ENCODE measurements at places on chromosomes 1 and 21. TPM values are rescaled to one million over a fixed set of nuclear protein-coding genes. Genes with fewer than 3 reads are reported as not detected.

Gene OR6N1
- not detected for total RNA-seq

DNA sequence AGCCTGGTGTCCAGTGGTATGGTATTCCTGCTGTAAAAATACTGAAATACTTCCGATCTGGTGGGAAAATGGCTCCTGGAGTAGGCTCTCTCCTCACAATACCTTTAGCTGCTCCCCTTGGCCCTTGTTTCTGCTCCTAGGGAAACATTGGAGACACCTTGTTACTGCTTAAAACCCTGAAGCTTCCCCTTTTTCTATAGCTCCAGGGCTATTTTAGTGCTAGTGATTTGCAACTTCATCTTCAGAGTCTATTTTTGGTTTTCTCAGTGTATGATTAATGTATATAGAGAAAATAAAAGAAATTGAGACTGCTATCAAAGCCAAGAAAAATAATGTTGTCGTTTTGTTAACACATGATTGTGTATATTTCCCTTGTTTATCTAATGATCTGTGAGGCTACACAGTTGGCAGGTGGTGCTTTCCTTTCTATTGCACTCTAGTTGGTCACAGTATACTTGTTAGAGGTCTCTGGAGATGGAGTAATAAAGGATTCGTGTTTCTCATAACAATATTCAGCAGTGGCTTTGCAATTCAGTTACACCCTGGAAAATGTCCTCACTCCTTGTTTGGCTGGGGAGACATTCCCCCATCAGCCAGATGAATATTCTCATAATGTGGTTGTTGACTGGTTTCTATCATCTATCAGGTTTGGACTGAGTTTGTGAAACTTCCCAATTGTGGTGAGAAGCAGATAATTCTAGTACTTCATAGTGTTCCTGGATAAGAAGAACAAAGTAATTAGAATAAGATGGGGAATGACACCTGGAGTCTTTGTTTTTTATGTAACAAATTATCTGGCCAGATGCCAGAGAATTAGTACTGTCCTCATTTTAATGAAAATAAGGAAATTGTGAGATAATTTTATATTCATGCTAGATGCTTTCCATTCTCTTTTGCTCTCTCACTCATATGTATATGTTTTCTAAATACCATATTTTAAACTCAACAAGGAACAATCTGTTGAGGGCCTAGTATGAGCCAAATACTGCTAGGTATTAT is 44.8 kb upstream of the CACYBP start:
- no peak for ATAC-seq

DNA sequence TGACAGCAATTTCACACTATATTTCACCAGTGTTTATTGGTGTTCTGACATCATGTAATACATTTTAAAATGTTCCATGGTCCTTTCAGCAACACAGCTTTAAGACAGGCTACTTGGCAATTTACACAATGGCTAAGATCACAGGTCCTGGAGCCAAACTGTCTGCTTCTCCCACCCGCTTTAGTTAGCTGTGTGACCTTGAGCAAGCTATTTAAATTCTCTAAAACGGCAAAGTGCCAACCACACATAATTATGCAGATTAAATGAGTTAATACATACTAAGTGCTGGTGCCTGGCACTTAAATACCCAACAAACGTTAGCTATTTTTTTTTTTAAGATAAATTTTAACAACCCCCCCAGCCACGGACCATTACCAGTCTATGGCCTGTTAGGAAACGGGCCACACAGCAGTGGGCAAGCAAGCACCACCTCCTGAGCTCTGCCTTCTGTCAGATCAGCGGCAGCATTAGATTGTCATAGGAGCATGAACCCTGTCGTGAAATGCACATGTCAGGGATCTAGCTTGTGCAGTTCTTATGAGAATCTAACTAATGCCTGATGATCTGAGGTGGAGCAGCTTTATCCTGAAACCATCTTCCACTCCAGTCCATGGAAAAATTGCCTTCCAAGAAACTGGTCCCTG is 26.9 kb downstream of the SOD1 start:
- no peak for ATAC-seq

GRCh38 chr1:47754221-47754620 is 243.0 kb downstream of the TRABD2B start:
- ATAC-seq: no peak

- ATAC-seq: no peak
Measured at GRCh38 chr1:1623631-1624442, 8.1 kb upstream of the MMP23B start.

- ATAC-seq: no peak
Measured at GRCh38 chr1:181126871-181127587, 38.5 kb downstream of the IER5 start.

DNA sequence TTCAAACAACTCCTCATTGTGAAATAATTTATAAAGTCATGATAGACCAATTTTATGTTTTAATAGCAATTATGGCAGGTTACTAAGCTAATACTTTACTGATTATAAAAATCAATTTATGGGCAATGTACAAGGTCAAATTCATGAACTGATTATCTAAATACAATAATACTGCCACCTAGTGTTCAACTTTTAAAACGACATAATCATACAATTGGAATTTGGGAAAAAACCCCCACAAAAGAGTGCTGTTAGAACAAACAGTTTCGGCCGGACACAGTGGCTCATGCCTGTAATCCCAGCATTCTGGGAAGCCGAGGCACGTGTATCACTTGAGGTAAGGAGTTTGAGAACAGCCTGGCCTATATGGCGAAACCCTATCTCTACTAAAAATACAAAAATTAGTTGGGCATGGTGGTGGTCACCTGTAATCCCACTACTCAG is 14.0 kb downstream of the GTF2B start:
- ATAC-seq: no peak

- no peak for ATAC-seq
Measured at GRCh38 chr1:211521102-211521815, 29.3 kb upstream of the RD3 start.

Gene NBPF10
- total RNA-seq: 3.4 TPM

DNA sequence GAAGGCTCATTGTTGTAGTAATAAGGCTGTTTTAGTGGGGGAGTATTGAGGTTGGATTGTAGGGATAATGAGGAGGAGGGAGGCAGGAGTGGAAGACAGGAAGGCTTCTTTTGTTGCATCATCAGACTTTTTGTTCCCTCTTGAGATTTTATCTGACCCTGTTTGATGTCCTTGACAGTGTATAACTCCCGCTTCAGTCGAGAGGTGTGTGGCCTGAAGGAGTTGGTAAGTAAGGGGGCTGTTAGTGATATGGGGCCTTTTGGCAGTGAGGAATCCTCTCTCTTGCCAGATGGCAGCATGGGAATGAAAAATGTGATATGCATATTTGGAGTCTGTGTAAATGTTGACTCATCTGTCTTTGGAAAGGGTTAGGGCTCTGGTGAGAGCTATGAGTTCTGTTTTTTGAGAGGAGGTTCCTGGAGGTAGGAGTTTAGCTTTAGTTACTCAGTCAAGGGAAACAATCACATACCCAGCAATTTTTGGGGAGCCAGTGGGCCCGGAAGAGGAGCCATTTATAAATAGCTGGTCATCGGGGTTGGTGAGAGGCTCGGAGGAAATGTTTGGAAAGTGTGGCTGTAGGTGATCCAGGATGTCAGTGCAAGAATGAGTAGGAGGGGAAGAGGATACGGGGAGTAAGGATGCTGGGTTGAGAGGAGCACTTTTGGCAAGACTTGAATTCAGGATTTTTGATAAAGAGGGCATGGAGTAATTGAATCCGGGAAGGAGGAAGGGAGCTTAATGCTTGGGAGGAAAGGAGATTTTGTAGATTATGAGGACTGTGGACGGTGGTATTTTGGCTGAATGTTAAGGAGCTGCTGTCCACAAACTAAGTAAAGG is 136.7 kb upstream of the ETV3 start:
- no peak for ATAC-seq

Gene GJA9
- total RNA-seq: not detected

DNA sequence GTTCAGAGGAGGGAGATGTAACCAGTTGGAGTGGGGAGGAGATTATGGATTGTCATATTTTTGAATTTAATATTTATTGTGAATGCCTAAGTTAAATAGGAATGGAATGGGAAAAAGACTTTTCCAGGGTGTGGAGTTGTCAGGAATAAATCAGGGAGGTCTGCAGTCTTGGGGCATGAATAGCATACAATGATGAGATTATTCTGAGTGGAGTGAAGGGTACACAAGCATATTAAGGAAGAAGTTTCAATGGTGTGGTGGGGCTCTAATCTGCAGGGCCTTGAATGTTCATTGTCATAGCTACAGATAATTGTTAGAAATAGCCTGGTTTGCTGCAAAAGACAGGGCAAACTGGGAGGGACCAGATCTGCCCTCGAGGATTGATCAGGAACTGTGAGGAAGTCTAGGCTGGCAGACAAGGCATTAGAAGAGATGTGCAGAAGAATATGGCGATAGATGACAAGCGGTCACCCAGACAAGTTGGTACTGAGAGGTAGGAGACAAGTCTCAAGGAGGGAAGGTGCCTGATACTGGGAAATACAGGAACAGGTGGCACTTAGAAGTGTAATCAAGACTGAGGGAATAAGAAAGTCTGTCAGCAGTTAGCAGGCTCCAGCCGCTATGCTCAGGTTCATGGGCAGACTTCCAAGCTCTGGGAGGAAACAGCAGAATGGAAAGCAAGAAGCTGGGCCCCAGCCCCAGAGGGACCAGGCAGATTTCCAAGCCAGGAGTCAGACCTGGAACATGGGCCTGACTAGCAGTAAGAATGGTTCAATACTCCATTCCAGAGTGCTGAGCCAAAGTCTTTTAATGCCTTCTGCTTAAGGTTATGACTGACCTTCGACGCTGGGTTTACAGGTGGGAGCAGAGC is 20.9 kb upstream of the RGL1 start:
- ATAC-seq: no peak

DNA sequence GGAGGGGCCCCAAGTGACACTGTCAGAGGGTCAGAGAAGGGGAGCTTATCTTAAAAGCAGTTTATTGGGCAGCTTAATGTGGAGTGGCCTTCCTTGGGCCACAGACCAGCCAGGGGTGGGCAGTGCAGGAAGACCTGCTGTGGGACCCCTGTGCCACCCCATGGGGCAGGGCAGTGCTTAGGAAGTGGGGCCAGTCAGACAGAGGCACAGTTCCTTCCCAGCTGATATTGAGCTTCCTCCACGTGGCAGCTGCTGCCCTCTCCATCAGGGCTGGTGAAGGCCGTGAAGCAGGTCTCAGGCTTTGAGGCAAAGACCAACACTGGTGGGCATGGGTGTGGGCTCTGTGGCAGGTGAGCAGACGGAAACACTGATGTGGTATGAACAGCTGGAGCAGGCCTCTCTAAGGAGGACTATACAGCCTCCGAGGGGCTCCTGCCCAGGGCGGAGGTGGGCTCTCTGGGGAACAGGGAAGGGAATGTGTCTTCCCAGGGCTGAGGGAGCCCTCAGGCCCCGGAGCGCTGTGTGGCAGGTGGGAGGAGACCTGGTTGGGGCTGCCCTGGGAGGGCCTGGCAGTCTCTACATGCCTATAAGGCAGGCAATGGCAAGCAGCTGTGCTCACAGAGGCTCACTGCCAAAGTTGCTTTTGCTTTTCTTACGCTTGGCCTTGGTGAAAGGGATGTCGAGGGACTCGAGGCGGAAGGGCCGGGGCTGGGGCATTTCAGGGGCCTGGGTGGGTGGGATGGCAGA is 3.0 kb upstream of the DDOST start:
- no peak for ATAC-seq

DNA sequence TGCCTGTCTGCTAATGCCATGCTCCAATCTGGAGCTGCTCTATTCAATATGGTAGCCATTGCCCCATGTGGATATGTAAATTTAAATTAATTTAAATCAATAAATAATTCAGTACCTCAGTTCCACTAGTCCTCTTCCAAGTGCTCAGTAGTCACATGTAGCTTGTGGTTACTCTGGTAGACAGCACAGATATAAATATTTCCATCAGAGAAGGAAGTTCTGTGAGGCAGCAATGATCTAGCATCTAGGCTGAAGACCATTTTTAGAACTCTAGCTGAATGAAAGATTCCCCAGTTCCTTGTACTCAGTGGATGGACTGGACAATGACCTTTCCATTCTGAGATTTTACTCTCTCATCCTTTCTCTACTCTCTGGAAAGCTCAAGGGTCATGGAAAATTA is 25.8 kb upstream of the CAPZB start:
- no peak for ATAC-seq

DNA sequence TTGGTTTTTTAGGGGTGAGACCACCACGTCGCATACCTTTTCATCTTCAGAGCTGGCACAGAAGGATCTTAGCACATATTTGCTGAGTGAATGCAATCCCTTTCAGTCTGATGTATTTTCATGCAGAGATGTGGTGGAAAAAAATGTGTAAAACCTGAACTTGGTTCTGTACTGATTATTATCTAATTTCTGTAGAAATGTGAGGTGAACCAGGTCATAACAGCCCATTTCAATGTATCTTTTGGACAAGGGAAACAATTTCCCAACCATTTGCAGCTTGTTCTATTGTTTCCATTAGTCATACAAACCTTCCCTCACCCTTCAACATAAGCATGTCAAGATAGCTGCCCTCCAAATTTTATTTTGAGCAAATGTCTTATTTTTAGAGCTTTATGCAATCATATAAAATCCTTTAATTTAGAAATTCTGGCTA is 46.8 kb upstream of the RUNX1 start:
- peak; percentile 42 for ATAC-seq

GRCh38 chr1:17128361-17128760 is 9.1 kb upstream of the PADI2 start:
- ATAC-seq: no peak

GRCh38 chr1:8987881-8988617 is 38.2 kb downstream of the SLC2A7 start:
- ATAC-seq: peak; percentile 47
